ENCODE measurements at places on chromosomes 3 and 15.

DNA sequence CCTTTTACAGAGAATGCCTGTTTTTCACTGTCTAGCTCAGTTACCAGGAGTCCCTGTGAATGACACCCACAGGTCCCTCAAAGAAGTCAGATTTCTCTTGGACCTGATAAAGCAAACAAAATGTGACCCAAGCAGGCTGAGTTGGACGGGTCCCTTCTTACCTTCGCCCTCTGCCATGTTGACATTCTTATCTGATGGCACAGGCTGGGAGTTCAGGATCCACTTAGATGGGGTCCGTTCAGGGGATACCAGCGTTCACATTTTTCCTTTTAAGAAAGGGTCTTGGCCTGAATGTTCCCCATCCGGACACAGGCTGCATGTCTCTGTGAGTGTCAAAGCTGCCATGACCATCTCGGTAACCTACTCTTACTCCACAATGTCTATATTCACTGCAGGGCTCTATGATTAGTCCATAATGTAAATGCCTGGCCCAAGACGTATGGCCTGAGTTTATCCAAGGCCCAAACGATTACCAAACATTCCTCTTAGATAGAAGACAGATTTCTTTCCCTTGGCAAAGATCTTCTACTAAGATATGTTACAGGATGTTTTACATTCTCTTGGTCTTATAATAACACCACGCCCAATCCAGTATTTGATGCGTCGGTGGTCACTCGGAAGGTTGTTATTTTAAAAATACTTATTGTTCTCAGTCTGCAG lies 179.1 kb downstream of the THSD4 start:
- DNase-seq = no peak

GRCh38 chr3:21330293-21330692 lies 420.7 kb downstream of the ZNF385D start:
- no peak for DNase-seq

- DNase-seq = no peak
These were observed 21.0 kb downstream of the RARB start for GRCh38 chr3:25448750-25449692.

- no peak for DNase-seq
These were observed 18.9 kb downstream of the IL1RAP start for GRCh38 chr3:190532731-190533203.
